ENCODE measurements at places on chromosomes 16 and 17.

DNA sequence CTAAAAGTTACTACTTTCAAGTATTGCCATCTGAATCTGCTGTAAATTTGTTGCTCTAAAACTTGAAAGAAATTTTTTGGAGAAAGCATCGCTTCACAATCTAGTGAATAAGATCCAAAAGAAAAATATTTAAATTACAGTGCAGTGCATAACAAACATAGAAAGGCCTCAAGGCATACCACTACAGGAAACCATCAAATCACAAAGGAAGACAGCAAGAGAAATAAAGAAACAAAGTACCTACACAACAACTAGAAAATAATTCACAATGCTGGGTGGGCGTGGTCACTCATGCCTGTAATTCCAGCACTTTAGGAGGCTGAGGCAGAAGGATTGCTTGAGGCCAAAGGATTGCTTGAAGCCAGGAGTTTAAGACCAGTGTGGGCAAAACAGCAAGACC lies 104.9 kb downstream of the BRIP1 start:
- H3K27ac ChIP-seq = no peak overlapping the region
- no peak for DNase-seq
- H3K4me3 ChIP-seq = no peak overlapping the region
- H3K27me3 ChIP-seq = no peaks in the 10 kb centered on the region
- H3K36me3 ChIP-seq = no peaks in the 10 kb centered on the region

DNA sequence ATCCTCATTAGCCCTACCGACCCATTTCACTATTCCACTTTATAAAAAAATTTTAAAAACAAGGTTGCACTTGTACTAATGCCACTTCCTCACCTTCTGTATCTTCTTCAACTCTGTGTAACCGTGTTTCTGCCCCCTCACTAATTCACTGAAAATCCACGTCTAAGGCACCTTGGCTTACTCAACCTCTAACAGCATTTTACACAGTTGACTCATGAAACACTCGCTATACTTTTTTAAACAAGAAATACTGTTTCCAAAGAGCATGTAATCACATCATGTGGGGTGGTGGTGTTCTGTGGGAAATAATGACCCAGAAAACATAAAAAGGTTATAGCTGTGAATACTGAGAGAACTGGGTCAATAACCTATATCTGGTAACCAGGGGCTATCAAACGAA lies 79.9 kb downstream of the NCOR1 start:
- peaks cover 18% of the 10 kb centered on the region for H3K36me3 ChIP-seq
- H3K27ac ChIP-seq = no peak overlapping the region
- no peaks in the 10 kb centered on the region for H3K4me1 ChIP-seq
- H3K4me3 ChIP-seq = no peak overlapping the region

- no peaks in the 10 kb centered on the region for H3K27me3 ChIP-seq
- DNase-seq = no peak
- H3K27ac ChIP-seq = no peak overlapping the region
- no peaks in the 10 kb centered on the region for H3K36me3 ChIP-seq
Observed at GRCh38 chr16:55133654-55134053, 190.3 kb upstream of the IRX6 start.

GRCh38 chr17:75501378-75502071 lies 13.8 kb downstream of the CASKIN2 start:
- DNase-seq = no peak
- H3K36me3 ChIP-seq = no peaks in the 10 kb centered on the region
- peaks cover 9% of the 10 kb centered on the region for H3K4me1 ChIP-seq
- H3K27me3 ChIP-seq = no peaks in the 10 kb centered on the region
- H3K27ac ChIP-seq = no peak overlapping the region
- H3K4me3 ChIP-seq = no peak overlapping the region

GRCh38 chr17:20223808-20224328 lies 214.7 kb downstream of the SPECC1 start:
- no peak for DNase-seq
- H3K27ac ChIP-seq = no peak overlapping the region
- H3K27me3 ChIP-seq = no peaks in the 10 kb centered on the region
- H3K36me3 ChIP-seq = peaks cover 4% of the 10 kb centered on the region
- H3K4me3 ChIP-seq = no peak overlapping the region
- peaks cover 7% of the 10 kb centered on the region for H3K4me1 ChIP-seq

DNA sequence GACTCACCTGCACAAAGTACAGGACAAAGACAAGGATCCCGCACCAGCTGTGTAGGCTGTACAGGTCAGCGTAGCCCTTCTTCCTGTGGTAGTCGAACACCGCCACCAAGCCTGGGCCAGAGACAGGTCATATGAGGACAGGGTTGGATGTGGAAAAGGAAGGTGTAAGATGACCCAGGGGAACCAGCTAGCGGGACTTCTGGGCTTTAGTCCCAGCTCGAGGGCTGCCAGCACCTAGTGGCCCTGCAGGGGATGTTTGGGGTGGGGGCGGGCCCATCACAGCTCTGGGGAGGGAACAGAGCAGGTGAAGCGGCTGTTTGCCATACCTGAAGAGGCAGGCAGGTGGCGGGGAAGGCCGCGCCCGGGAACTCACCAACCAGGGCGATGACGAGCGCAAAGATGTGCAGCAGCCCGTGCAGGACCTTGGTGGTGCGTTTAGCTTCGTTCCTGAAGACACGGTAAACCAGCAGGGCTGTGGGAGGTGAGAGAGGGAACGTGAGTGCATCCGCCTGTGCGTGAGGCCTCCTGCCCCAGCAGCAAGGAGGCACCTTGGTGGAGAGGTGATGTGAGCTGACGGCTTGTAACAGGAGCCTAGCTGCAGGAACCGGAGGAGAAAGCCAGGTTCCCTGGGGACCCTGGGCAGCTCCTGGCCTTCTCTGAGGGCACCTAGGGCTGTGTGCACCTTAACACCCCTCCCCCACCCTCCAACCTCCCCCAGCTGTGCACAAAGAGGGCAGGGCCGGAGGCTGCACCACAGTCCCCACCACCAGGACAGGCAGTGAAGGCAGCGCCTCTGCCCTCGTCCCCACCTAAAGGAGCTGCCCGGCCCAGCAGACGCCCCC lies 10.2 kb downstream of the CYB561 start:
- no peaks in the 10 kb centered on the region for H3K27me3 ChIP-seq
- peaks cover 76% of the 10 kb centered on the region for H3K4me1 ChIP-seq
- no peak for DNase-seq
- H3K27ac ChIP-seq = peak overlapping the region; percentile 83

- H3K27me3 ChIP-seq = no peaks in the 10 kb centered on the region
- H3K27ac ChIP-seq = no peak overlapping the region
- no peaks in the 10 kb centered on the region for H3K36me3 ChIP-seq
- H3K4me3 ChIP-seq = no peak overlapping the region
Observed at GRCh38 chr17:35918665-35919064, 11.9 kb downstream of the RDM1 start.

Measured in Panc1 (cell line).